Activated CD8-positive, alpha-beta memory T cell treated with anti-CD3 and anti-CD28 coated beads, Interleukin-2, amount 50 U/mL, for 48 hours (primary cell): ENCODE measurements at places on chromosomes 2 and 18.

- DNase-seq = no peak
Observed at GRCh38 chr2:240905176-240905781, 857 bp upstream of the CROCC2 start.

- no peak for DNase-seq
Observed at GRCh38 chr2:74239346-74239745, 40.9 kb downstream of the MTHFD2 start.

GRCh38 chr2:26483957-26484565, 6.1 kb upstream of the OTOF start:
- DNase-seq = no peak

DNA sequence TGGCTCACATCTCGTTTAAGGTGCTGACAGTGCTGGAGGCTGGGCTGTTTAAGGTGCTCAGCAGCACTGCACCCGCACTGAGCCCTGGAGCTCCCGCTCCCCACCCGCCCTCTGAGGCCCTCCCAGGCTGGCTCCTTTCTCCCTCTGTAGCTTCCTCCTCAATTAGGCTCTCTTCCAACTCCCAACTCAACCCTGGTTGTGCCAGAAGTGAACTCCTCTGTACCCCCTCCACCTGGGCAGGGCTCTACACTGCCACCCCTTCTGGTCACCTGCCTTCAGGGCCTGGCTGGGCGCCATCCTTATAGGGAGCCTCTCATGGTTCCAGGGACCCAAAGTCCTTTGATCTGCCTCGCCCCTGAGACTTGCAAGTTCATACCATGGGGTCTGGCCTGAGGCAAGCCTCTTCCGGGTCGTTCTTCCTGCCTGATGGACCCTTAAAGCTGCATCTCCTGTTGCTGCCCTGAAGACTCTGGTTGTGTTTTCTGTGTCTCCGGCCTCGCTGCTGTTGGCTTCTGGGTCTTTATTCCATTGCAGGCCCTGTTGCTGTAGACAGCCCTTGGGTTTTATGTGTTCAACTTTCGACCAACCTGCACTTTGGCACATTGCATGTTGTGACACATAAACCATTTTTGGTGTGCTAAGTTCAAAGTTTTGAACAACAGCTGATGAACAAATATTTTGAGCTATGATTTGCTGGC, 199.6 kb downstream of the LDLRAD4 start:
- no peak for DNase-seq

DNA sequence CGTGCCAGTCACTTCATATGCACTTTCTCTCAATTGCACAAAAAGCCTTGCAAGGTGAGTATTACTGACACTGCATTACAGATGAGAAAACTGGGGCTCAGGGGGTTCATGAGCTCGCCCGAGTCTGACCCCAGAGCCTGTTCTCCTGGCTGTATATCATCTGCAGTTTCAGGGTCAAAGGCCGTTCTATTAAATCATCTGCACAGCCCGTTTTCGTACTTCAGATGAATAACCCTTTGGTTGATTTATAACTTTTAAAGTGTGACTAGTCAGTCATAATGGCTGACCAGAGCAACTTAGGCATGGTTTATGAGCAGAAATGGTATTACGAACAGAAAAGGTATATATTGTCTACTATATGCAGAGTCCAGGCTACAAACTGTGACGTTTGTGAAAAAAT, 35.3 kb upstream of the NPAS2 start:
- no peak for DNase-seq

DNA sequence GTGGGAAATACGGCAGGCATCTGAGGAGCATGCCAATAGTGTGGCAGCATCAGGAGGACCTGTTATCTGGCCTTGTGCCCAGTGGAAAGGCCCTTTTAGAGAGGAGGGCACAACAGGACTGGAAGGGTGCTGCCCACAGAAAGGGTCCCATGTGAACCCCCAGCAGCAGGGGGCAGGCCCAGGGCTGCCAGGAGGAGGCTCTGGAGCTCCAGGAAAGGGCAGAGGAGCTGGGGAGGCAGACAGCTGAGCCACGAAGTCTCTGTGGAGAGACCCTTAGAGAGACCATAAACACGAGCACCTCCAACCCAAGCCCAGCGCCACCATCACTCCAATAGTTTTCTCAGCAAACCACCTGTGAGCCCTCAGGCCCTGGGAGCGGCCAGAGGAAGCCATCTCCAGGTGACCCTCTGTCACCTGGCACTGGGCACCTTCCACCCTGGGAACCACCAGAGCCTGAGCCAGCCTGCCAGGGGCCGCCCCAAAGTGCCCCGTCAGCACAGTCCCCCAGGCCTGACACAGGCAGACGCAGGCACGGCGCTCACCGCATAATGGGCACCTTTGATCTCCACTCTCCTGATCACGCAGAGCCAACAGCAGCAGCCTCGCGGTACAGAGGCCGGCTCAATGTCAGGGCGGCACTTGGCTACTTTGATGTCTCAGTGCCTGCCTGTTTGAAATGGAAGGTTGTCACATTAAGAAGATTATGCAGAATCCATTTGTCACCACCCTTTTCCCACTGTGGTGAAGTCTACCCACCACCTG, 162.5 kb upstream of the RAB6C start:
- no peak for DNase-seq
